SIG-M5 (cell line): ENCODE measurements at places on chromosomes 7 and 10.

DNA sequence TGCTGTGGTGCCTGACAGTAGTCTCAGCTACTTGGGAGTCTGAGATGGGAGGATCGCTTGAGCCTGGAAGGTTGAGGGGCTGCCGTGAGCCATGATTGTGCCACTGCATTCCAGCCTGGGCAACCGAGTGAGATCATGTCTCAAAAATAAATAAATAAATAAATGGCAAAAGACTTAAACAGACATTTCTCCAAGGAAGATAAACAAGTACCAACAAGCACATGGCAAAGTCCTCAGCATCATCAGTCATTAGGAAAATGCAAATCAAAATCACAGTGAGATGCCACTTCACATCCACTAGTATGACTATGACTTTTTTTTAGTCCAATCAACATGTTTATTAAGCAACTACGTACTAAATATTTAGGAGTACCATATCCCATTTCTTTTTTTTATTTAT lies 21.3 kb upstream of the KPNA7 start:
- no peak for DNase-seq

DNA sequence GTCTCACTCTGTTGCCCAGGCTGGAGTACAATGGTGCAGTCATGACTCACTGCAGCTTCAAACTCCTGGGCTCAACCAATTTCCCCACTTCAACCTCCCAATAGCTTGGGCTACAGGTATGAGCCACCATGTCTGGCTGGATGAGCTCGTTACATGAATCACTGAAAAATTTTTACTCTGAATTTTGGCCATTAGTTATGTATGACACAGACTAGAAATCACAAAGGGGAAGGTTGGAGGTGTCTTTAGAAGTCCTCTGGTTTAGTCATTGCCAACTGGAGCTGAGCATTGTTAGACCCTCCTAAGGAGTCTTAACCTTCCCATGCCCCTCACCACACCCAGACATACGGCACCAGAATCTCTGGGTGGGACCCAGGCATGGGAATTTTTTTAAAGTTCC lies 34.7 kb downstream of the SVIL start:
- DNase-seq = no peak

GRCh38 chr10:110437761-110438341 lies 59.9 kb upstream of the DUSP5 start:
- no peak for DNase-seq

- no peak for DNase-seq
Measured at GRCh38 chr10:67912331-67912946, 28.0 kb downstream of the SIRT1 start.

DNA sequence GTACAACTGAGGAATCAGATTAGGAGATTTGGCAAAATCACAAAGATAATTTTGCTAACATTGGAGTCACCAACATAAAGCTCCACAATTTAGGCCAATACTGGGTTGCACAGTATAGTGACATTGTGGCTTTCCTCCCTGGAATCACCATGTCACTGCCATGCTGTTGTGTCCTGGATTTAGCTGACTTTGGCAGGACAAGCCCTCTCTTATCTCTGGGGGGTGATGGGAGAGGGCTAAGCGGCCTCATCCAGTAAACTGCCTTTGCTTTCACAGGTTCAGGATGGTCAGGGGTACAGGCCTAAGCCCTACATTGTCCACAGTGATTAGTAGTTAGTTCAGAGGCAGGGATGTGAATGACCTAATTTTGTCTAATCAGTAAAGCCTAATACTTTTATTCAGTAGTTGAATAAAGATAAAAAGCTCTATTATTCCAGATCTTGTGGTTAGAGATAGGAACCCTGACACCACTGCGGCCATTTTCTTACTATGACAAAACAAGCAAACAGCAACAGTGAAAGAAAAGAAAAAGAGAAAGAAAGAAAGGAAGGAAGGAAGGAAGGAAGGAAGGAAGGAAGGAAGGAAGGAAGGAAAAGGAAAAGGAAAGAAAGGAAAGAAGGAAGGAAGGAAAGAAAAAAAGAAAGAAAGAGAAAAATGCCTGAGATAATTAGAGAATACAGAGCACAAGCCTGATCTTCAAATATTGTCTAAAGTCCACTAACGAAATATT lies 140.1 kb downstream of the ETV1 start:
- DNase-seq = no peak

DNA sequence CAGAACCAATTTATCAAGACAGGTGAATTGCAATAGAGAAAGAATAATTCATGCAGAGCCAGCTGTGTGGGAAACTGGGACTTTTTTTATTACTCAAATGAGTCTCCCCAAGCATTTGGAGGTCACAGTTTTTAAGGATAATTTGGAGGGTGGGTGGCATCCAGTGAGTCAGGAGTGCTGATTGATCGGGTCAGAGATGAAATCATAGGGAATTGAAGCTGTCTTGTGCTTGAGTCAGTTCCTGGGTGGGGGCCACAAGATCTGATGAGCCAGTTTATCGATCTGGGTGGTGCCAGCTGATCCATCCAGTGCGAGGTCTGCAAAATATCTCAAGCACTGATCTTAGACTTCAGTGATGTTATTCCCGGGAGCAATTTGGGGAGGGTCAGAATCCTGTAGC lies 9.9 kb upstream of the MYO1G start:
- DNase-seq = no peak

DNA sequence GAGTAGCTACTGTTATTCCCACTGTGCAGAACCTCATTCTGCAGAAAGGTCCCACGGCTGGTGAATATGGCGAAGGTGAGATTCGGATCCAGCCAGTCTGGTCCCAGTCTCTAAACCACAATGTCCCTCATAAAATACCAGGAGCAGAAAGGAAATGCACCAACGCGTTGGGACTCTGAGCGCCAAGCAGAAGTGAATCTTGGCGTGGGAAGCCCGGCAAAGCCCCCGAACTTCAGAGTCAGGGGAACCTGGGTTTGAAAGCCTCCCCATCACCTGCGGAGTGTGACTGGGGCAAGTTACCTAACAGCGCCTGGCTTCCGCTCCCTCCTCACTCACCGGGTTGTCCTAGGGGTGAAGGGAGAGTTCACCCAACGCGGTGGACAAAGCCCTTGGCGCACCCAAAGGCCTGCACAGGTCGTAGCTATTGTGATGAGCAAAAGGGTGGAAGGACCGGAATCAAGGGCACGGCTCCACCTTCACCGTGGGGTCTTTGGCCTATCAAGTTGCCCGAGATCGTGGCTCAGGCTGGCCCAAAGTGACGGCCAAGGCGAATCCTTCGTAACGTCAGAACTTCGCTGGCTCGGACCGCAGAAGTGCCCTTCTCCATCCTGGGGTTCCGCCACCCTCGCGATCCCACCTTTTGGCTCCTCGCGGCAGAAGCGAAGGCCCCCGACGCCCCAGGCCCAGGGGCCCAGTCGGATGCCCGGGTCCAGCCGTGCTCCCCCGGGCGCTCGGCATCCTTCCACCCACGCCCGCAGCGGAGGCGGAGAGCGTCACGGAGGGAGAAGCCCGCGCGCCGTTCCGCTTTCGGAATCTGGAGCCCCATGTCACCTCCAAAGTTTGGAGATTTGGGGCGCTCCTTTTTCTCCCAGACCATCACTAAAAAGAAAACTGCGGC lies 811 bp downstream of the RGS10 start:
- DNase-seq = no peak

DNA sequence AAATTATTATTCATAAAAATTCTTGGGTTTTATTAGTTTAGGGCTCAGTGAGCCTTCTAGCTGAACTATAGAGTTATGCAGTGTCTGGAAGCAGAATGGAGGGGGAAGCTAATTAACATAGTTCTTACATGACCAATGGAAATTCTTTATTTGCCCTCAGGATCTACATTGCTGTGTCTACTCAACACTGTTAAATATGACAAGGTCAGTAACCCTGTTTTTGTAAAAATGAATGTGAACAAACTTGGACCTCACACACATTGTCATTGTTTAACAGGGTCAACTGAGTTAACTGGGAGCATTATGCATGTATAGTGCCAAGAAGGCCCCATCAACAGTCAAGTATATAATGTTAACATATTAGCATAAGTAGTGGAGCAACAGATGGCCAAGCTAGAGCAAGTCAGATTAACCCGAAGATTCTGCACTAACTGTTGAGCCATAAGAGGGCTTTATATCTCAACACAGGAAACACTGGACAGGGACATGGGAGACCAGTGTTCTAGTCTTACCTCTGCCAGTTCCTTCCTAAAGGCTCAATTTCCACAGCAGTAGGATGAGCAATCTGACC lies 122.5 kb upstream of the SEM1 start:
- DNase-seq = no peak

- DNase-seq = no peak
Measured at GRCh38 chr10:36358736-36359135, 716.6 kb upstream of the FZD8 start.

GRCh38 chr7:54397836-54398612 lies 144.2 kb upstream of the VSTM2A start:
- no peak for DNase-seq

- DNase-seq = no peak
Measured at GRCh38 chr10:129307141-129307540, 159.9 kb upstream of the MGMT start.

- no peak for DNase-seq
Measured at GRCh38 chr10:104350127-104350635, 3.5 kb upstream of the CFAP58 start.

GRCh38 chr10:77648472-77648871 lies 10.9 kb upstream of the KCNMA1 start:
- DNase-seq = no peak

DNA sequence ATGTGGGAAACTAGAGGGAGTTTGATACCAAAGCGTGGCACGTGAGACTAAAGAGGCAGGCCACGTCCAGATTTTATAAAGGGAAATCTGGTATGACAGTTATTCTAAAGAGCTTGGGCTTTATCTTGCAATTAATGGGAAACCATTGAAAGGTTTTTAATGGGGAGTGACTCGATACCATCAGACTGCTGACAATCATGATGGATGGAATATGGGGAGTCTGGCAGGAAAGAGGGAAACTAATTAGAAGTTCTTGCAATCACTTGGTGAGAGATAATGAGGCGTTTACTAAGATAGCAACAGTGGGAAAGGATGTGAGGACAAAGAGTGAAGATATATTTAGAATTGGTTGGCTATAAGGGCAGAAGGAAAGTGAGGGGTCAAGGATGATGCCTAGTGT lies 94.0 kb downstream of the MBL2 start:
- no peak for DNase-seq

DNA sequence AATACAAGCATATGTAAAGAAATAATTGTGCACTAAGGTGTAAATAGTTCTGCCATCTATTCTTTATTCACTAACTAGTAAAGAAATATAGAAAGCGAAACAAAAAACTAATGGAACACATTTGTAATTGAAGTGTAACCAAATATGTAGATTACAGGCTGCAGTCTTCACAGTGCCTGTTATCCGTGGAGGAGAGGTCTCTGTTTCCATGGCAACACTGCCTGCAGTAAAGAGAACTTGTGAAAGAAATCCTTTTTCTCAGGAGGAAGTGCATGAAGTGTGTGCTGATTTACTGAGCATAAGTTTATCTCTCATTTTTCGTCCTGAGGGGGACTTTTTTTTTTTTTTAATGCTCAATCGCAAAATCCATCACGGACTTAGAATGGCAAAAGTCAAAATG lies 102.5 kb downstream of the APBB1IP start:
- no peak for DNase-seq

- no peak for DNase-seq
Measured at GRCh38 chr7:157058701-157059100, 48.2 kb upstream of the MNX1 start.
